ENCODE measurements at places on chromosomes 6 and 20.

DNA sequence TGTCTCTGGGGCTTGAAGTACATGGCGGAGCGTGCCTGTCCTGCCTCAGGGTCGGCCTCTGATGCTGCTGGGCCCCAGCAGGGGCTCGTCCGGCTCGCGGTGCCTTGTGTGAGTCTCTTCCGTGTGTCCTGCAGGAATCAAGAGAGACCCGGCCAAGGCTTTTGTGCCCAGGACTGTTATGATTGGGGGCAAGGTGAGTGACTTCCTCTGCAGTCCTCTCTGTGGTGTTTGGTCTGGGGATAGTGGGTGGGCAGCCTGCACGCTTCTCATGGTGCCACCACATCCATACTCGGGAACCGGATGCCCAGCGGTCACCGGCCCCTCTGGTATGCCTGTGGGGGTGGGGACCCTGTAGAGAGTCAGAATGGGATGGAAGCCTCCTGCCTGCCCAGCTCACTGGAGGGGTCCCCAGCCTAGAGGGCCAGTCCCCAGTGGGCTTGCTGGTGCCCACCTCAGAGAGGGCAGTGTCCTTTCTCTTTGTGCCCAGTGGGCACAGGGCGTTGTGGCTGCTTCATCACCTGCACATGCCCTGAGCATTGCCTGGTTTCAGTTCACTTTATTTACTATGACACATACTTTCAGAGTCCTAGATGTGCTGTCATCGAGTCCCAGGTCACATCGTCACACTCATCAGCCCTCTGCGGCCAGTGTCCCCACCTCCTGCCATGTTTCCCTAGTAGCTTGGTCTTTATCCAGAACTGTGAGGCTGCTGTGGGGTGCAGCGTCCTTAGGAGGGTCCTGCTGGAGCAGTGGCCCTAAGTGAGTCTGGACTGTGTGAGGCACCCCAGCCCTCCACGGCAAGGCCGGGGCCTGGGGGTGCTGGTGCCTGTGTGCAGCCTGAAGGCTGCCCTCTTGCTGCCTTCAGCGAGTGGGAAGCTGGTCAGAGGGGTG, 40.7 kb downstream of the PYGB start:
- DNase-seq: no peak

- no peak for DNase-seq
These were observed 74.6 kb upstream of the BHLHE23 start for GRCh38 chr20:63081351-63081750.

- DNase-seq: no peak
These were observed 14.5 kb downstream of the FERMT1 start for GRCh38 chr20:6108330-6108729.

DNA sequence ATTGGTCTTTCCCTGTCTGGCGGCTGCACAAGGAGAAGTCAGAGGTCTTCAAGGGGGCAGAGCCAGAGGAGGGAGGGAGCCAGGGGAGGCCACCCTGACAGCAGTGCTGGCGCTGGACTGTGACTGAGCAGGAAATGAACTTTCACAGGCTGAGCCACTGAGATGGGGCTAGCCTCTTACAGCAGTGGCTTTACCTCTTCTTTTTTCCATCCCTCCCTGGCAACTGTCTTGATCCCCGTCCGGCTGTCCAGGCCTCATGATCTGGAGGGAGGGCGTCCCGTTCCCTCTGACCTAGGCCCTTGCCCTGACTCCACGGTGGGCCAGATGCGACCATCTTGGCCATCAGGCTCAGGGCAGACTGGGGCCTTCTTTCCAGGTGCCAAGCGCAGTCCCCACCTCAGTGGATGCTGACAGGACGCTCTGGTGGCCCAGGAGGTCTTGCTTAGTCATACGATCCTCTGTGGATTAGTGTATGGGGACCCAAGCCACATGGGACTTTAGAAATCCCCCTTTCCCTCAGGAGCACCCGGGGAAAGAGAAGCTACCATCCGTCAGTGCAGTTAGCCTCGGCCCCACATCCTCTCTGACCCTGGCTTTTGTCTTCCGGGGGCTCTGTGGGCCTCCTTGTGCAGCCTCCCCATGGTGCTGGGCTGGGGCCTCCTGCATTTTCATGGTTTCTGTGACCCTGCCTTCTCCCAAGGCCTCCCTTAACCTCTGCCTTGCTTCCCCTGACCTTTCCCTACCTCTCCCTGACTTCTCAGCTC, 57.4 kb upstream of the CCDC167 start:
- no peak for DNase-seq

DNA sequence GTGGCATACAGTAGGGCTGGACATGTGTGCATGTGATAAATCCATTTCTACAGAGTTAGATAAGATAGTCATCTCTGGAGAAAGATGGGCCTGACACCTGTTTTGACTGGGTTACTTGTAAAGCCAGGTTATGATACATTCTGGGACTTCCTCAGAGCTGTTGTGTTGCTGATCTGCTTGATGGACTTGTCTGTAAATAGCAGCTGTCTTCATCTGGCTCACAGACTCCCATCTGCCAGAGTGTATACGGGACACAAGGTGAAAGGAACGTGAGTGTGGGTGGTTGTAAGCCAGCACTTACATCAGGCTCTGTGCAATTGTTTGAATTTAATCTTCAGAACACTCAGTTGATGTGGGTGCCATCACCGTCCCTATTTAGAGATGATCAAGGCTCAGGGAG, 49.8 kb downstream of the ZDHHC14 start:
- DNase-seq: no peak

DNA sequence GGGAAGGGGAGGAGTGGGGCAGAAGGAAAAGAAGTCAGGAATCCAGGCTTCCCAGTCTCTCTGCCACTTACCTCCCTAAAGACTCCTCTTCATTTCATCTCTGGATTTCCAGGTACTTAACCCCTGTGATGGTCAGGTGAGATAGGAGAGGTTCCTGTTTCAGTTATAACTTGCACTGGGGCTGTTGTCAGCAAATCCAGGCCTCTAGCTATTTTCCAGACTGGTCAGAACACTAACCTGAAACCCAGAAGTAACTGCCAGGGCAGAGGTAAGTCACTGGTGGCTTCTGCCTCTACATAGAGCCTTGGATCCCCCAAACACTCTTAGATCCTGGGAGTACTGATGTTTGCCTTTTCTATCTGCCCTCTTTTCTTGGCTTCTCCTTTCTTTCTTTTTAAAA, 233.5 kb upstream of the TAB2 start:
- no peak for DNase-seq

Data from fibroblast of skin of left biceps (primary cell).